ENCODE measurements at places on chromosomes 1 and 21. TPM values are rescaled to one million over a fixed set of nuclear protein-coding genes. Genes with fewer than 3 reads are reported as not detected.

DNA sequence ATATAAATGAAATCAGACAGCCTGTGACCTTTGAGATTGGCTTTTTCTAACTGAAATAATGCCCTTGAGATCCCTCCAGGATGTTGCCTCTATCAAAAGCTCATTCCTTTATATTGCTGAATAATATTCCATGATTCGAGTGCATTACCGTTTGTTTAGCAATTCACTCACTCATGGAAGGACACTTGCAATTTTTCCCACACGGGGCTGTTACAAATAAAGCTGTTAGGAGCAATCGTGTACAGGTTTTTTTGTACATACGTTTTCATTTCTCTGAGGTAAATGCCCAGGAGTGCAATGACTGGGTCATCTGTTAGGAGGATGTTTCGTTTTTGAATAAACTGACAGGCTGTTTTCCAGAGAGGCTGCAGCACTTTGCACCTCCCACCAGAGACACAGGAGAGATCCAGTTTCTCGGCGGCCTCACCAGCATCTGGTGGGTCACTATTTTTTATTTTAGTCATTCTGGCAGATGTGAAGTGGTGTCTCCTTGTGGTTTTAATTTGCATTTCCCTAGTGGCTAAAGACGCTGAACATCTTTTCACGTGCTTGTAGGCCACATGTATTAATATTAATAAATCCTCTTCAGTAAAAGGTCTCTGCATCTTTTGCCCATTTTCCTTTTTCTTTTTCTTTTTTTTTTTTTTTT, 11.0 kb downstream of the PRDM15 start:
- peaks cover 14% of the 10 kb centered on the region for H3K4me1 ChIP-seq
- no peaks in the 10 kb centered on the region for H3K27me3 ChIP-seq

DNA sequence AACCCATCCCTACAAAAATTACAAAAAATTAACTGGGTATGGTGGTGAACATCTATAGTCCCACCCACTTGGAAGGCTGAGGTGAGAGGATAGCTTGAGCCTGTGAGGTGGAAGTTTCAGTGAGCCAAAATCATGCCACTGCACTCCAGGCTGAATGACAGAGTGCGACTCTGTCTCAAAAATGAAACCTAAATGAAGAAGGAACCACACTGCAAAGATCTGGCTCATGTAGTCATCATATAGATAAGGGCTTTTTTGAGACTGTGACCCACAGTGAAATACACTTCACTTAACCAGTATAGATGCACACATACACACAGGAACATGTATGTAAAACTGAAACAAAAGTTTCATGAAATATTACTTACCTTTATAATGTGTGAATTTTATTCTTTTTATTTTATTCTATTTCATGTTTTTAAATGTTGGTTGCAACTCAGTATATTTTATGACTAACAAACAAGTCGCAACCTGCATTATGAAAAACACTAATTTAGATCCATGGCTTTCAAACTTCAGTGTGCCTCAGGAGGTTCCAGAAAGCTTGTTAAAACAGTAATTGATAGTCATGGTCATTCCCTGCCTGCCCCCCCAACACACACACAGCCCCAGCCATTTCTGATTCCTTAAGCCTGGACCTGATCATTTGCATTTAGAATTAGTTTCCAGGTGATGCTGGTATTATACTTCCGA, 189.5 kb downstream of the PATJ start:
- no peak for DNase-seq
- H3K27me3 ChIP-seq, result no peaks in the 10 kb centered on the region
- H3K36me3 ChIP-seq, result no peaks in the 10 kb centered on the region

DNA sequence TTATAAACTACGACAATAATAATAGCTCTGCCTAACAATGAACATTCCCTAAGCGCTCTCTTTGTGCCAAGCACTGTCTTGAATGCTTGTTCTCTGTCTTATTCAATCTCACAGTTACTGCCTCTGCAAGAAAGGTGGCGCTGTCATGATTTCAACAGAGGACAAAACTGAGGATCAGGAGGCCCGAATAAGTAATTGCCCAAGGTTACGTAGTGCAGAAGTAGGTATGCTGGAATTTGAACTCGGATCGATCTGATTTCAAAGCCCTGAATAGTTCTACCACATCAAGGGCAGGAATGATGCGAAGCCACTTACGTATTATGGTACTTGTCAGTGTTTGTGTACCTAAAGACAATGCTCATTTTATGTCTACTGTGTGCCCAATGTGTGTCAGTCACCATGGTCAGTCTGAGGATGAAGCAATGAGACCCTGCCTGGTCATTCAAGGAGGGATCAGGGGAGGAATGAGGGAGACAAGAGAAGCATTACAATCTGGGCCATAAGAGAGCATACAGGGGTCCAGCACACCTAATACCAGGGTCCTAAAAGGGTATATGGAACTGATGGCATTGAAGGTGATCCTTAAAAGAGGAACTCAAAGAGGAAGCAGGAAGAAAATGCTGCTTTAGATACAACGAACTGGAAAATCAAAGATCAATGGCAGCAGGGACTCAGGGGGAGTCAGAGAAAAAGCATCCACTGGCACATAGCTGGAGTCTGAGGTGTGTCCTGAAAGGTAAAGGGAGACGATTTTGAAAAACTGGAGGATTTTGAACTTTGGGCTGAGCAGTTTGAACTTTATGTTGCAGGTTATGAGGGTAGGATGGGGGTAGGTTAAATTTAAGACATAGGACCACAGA, 389.2 kb downstream of the PLPP3 start:
- no peaks in the 10 kb centered on the region for H3K36me3 ChIP-seq
- DNase-seq, result no peak
- no peaks in the 10 kb centered on the region for H3K27me3 ChIP-seq
- peak overlapping the region; percentile 83 for H3K27ac ChIP-seq

DNA sequence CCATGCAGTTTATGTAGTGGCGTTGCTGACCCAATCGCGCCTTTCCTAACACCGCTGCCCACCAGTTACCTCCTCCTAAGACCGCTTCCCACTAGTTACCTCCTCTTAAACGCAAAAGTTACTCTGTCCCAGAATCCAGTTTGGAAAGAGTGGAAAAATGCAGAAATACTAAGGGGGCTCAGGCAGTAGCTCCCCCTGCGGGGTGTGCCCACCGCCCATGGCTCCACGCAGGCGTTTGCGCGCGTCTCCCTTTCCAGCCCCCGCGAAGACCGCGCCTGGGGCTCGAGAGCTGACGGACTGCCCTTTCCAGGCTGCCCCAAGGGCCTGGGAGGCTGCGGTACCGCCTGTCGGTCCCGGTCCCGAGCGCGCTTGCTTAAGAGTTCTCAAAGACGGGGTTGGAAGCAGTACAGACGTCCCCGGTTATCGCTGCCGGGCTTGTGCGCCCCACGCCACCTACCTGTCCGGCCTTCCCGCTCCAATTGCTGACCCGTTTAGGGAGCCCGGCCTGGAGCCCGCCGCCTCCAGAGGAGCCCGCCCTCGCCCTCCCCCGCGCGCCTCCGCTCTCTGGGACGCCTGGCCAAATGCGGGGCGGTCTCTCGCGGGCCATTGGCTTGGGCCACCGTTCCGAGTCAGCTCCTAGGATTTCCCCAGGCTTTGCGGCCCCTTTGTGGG, 414.1 kb upstream of the ESRRG start:
- H3K27ac ChIP-seq, result no peak overlapping the region
- no peaks in the 10 kb centered on the region for H3K4me1 ChIP-seq
- H3K4me3 ChIP-seq, result no peak overlapping the region
- no peaks in the 10 kb centered on the region for H3K36me3 ChIP-seq
- H3K27me3 ChIP-seq, result peaks cover 74% of the 10 kb centered on the region

DNA sequence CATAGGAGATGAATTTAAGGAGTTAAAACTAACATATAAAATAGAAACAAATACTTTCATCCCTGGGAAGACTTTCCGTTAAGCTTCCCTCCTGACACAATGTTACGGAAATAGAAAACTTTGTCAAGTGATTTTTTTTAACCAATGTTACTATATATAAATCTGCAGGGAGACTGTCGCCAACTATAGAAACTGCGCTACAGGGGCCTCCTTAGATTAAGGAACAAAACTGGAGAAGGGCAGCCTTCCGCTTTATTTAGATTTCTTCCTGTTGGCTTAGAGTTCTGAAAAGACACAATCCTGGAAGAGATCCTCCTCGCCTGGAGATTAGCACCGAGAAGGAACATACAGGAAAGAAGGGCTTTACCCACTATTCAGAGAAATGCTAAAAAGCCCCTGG, 1.5 kb downstream of the MGST3 start:
- no peaks in the 10 kb centered on the region for H3K27me3 ChIP-seq
- peaks cover 38% of the 10 kb centered on the region for H3K4me1 ChIP-seq
- peak overlapping the region; percentile 98 for H3K4me3 ChIP-seq
- DNase-seq, result peak; percentile 28
- H3K36me3 ChIP-seq, result no peaks in the 10 kb centered on the region

DNA sequence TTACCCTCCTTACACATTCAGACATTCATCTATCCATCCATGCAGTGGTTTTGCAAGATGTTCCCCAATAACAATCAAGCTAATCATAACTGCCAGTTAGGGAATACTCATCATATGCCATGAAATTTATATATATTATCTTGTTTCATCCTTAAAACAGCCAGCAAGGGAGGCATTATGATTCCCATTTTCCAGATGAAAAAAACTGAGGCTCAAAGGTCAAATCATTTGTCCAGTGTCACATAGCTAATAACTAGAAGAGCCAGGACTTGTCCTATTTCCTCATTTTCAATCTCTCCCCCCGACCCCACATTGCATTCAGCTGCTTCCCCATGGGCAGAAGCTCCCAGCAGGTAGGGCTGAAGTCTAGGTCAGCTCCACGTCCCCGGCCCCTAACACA, 7.0 kb upstream of the COL8A2 start:
- no peak for DNase-seq
- peaks cover 51% of the 10 kb centered on the region for H3K4me1 ChIP-seq
- H3K27me3 ChIP-seq, result no peaks in the 10 kb centered on the region
- H3K36me3 ChIP-seq, result no peaks in the 10 kb centered on the region
- no peak overlapping the region for H3K27ac ChIP-seq

GRCh38 chr1:232581932-232582331, 48.0 kb downstream of the SIPA1L2 start:
- H3K27me3 ChIP-seq, result no peaks in the 10 kb centered on the region
- H3K4me1 ChIP-seq, result no peaks in the 10 kb centered on the region
- H3K4me3 ChIP-seq, result no peak overlapping the region
- no peak overlapping the region for H3K27ac ChIP-seq

- no peaks in the 10 kb centered on the region for H3K4me1 ChIP-seq
- H3K4me3 ChIP-seq, result no peak overlapping the region
- H3K27ac ChIP-seq, result no peak overlapping the region
- no peaks in the 10 kb centered on the region for H3K36me3 ChIP-seq
- H3K27me3 ChIP-seq, result peaks cover 14% of the 10 kb centered on the region
Measured at GRCh38 chr1:107840725-107841124, 124.3 kb downstream of the VAV3 start.

DNA sequence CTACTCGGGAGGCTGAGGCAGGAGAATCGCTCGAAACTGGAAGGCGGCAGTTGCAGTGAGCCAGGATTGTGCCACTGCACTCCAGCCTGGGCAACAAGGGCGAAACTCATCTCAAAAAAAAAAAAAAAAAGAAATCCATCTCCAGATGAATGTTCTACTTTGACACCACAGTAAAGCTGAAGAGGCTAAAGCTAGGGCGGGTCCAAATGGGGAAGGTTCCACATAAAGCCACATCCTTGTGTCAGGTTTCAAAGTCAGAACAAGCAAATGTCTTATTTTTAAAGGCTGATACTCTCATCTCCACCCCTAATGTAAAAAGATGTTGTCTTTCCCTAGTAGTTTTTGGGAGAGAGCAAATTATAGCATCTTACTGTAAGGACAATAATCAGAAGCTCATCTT, 4.4 kb upstream of the WARS2 start:
- H3K4me3 ChIP-seq, result no peak overlapping the region
- H3K27me3 ChIP-seq, result no peaks in the 10 kb centered on the region
- H3K27ac ChIP-seq, result no peak overlapping the region
- DNase-seq, result no peak
- no peaks in the 10 kb centered on the region for H3K36me3 ChIP-seq
- peaks cover 20% of the 10 kb centered on the region for H3K4me1 ChIP-seq

DNA sequence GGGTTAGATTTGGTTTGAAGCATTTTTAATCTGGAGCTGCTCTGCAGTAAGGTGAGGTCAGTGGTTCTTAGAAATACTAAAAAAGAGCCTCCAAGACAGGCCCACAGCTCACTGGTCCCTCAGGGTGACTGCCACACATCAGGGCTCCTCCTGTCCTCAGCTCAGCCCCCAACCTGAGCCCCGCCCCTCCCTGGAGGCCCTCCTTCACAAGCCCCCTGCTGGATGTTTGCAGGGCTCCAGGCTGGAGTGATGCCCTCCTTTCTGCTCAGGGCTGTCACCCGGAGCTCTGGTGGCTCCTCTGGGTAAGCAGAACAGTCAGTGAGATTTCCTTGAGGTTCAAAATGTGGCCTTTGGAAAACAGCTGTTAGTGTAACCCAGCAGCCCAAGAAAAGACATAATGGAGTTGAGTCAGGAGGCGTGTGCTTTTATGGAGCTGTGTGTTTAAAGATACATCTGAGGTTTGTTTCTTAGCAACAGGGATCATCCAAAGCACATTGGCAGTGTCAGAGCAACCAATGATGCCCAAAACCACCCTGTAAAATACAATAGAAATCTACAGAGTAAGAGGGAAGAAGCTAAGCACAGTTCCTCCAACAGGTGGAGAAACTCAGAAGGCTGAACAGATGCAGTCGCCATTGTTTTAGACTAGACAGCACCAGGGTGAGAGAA, 21.4 kb downstream of the STUM start:
- peak; percentile 37 for DNase-seq
- H3K36me3 ChIP-seq, result no peaks in the 10 kb centered on the region

DNA sequence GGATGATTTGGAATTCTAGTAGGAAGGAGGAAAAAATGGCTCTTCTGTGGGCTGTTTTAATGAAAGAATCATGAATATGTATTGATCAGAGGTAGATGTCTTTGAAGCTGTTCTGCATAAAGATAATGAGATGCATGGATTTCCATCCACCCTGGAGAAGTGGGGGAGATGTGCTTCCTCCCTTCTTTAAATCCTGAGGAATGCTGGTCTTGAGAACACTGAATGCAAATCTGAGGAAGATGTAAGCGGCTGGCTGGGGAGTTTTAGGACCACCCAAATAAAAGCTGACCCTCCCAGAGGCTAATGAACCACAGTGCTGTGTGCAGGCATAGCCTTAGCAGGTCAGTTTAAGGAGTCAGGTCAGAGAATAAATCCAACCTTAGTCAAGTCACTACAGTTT, 37.3 kb downstream of the ZMYND12 start:
- no peaks in the 10 kb centered on the region for H3K36me3 ChIP-seq
- no peaks in the 10 kb centered on the region for H3K27me3 ChIP-seq
- H3K4me3 ChIP-seq, result no peak overlapping the region

DNA sequence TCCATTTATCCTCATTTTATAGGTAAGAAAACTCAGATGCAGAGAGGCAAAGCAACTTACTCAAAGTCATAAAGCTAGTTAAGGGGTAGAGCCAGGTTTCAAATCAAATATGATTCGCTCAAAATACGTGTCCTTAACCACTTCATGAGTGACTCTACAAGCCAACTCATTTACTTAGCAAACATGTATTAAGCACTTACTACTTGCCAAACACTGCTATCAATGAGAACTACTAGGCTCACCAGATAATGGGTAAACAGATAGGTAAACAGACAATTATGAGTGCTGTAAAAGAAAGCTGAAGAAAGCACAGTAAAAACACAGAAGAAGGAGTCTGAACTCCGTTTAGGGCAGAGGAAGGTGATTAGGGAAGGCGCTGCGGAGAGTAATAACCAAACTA, 65.9 kb downstream of the WDR64 start:
- no peaks in the 10 kb centered on the region for H3K36me3 ChIP-seq
- peaks cover 26% of the 10 kb centered on the region for H3K4me1 ChIP-seq
- no peak overlapping the region for H3K4me3 ChIP-seq

GRCh38 chr1:110091381-110091780, 20.9 kb upstream of the UBL4B start:
- DNase-seq, result no peak
- no peak overlapping the region for H3K27ac ChIP-seq
- no peak overlapping the region for H3K4me3 ChIP-seq
- H3K36me3 ChIP-seq, result no peaks in the 10 kb centered on the region

The HPDL gene
- 3.7 TPM for total RNA-seq

The SMCP gene
- not detected for total RNA-seq

The ST6GALNAC5 gene
- 12.2 TPM for total RNA-seq

The FNDC5 gene
- 0.76 TPM for total RNA-seq

The FNBP1L gene
- total RNA-seq, result 22.6 TPM

The SLC66A1 gene
- total RNA-seq, result 16.2 TPM

The USP16 gene
- 30.2 TPM for total RNA-seq

All from GM23248 (cell line).